Calu3 (cell line): ENCODE measurements at places on chromosomes 2 and 18. TPM values are rescaled to one million over a fixed set of nuclear protein-coding genes. Genes with fewer than 3 reads are reported as not detected.

CKAP2L gene
- 27.4 and 42.5 TPM in 2 replicates for total RNA-seq

COL4A4 gene
- total RNA-seq, result 17.2 and 19.4 TPM in 2 replicates

- DNase-seq, result no peak
- H3K36me3 ChIP-seq, result no peaks in the 10 kb centered on the region
- peaks cover 54% of the 10 kb centered on the region for H3K4me1 ChIP-seq
- H3K27ac ChIP-seq, result no peak overlapping the region
These were observed 39.1 kb downstream of the TMEM163 start for GRCh38 chr2:134679745-134680144.

DNA sequence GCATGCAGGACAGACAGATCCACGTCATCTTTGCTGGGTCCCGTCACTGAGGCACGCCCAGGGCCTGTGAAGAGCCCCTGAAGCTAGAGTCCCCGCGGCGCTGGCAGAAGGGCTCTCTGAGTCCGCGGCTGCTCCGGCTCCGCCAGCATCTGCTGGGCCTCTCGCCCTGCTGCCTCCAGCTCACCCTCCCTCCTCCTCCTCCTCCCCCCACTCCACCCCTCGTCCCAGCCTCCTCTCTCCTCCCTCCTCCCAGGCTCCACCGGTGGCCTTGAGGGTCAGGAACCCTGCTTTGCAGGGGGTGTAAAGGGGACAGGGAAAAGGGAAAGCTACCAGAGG lies at the start of gene TNS1:
TNS1 (minus strand) TSS at position 151 of the 336 bp plus-strand sequence; CDS start at position 28, 123 bp downstream.
- H3K36me3 ChIP-seq, result no peaks in the 10 kb centered on the region
- no peaks in the 10 kb centered on the region for H3K4me1 ChIP-seq
- H3K4me3 ChIP-seq, result no peak within 1 kb of the TSS
- DNase-seq, result no peak
- H3K27me3 ChIP-seq, result peaks cover 91% of the 10 kb centered on the region

DNA sequence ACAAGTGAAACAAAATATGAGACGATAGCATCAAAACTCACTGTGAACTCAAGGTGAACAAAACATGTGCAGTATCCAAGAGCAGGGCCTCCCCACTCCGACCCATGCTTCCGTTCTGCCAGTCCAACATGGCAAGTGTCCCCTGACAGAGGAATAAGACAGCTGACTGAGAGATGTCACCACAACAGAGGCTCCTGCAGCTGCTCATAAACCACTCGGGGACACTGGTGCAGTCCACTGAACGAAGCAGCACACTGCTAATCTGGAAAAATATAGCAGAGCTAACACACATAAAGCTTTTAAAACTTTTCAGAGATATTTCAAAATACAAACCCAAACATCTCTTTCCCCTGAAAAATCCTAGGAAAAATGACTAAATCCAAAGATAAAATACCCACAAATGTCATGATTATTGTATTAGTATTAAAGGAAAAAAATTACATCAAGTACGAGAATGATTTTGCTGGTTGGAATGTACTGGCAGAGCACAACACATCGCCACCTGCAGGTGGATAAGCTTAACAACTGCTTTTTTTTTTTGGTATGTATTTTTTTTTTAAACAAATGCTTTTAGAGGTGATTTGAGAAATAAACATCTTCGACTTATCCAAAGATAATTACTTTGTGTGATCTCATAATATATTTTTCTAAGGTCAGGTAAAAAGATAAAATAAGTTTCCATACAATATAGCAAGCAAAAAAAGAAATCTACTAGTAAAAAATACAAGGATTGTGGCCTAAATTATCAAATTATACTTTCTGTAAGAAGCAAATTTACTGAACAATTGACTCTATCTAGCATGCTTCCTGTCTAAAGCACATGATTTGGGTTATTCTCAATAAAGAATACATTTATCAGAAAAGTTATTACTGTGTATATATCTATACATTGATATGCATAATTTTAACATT lies 18.6 kb downstream of the THADA start:
- H3K27ac ChIP-seq, result no peak overlapping the region
- no peaks in the 10 kb centered on the region for H3K27me3 ChIP-seq
- peak; percentile 12 for DNase-seq
- no peak overlapping the region for H3K4me3 ChIP-seq
- peaks cover 17% of the 10 kb centered on the region for H3K36me3 ChIP-seq
